Activated naive CD8-positive, alpha-beta T cell treated with anti-CD3 and anti-CD28 coated beads, Interleukin-2, amount 10 ng/mL, durations not matched to agents 7 days and 5 days (primary cell): ENCODE measurements at places on chromosomes 7 and 10. TPM values are rescaled to one million over a fixed set of nuclear protein-coding genes. Genes with fewer than 3 reads are reported as not detected.

DNA sequence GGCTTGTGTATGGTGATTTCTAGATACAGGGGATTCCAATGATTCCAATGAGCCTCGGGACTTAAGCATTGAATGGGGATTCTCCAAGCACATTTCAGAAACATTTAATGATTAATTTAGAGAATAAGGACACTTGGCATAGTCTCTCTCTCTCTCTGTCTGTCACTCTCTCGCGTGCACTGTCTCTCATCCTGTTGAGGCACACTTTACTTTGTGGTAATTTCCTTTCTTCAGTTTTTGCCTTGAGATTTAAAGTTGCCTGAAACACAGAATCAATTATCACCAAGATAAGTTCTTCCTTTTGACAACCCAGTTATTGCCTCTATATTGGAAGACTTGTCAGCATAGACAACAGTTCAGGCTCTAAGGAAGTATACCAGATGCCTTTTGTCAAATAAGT lies 131.6 kb downstream of the ARID5B start:
- no peak overlapping the region for H3K4me3 ChIP-seq
- peak overlapping the region; percentile 77 for H3K27ac ChIP-seq
- peaks cover 27% of the 10 kb centered on the region for H3K4me1 ChIP-seq
- no peaks in the 10 kb centered on the region for H3K27me3 ChIP-seq

- no peak overlapping the region for H3K4me3 ChIP-seq
- no peaks in the 10 kb centered on the region for H3K36me3 ChIP-seq
- no peak overlapping the region for H3K27ac ChIP-seq
Measured at GRCh38 chr7:39083781-39084180, 106.1 kb downstream of the POU6F2 start.

DNA sequence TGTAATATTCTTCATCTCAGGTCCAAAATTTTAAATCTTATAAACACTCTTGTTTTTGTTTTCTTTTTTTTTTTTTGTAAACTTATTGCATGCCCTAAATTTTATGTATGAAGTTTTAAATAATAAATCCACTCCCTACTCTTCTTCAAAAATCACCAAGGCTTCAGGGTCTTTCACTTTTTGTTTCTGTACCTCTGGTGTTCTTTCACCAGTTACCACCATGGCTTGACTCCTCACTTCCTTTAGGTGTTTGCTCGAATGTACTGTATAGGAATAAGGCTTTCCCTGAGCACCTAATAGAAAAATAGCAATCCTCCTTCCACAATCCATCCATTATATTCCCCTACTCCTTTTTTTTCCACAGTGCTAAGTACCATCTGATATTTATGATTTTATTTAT lies 962.8 kb upstream of the POT1 start:
- H3K27ac ChIP-seq, result no peak overlapping the region
- H3K27me3 ChIP-seq, result no peaks in the 10 kb centered on the region
- H3K4me3 ChIP-seq, result no peak overlapping the region

DNA sequence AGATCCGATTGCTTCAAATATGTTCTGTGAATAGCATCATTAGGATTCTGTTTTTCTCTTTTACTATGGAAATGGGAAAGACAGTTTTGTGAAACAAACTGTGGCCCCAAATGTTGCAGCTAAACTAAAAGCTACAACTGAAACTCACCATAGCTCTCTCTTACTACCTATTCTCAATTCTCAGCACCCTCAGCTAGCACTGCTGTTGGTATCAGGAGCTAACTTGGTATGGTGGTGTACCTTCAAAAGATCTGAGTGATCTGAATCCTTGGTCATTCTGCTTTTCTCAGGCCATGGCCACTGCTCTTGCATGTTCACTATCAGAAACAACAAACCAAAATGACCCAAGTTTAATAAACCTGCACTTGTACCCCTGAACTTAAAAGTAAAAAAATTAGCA lies 1208.0 kb downstream of the SORCS1 start:
- no peak overlapping the region for H3K4me3 ChIP-seq
- H3K27ac ChIP-seq, result no peak overlapping the region
- DNase-seq, result no peak
- H3K36me3 ChIP-seq, result no peaks in the 10 kb centered on the region
- H3K4me1 ChIP-seq, result no peaks in the 10 kb centered on the region
- H3K27me3 ChIP-seq, result no peaks in the 10 kb centered on the region

- H3K27ac ChIP-seq, result no peak overlapping the region
- no peaks in the 10 kb centered on the region for H3K27me3 ChIP-seq
- peaks cover 3% of the 10 kb centered on the region for H3K4me1 ChIP-seq
Measured at GRCh38 chr7:44244282-44244681, 43.5 kb downstream of the YKT6 start.

DNA sequence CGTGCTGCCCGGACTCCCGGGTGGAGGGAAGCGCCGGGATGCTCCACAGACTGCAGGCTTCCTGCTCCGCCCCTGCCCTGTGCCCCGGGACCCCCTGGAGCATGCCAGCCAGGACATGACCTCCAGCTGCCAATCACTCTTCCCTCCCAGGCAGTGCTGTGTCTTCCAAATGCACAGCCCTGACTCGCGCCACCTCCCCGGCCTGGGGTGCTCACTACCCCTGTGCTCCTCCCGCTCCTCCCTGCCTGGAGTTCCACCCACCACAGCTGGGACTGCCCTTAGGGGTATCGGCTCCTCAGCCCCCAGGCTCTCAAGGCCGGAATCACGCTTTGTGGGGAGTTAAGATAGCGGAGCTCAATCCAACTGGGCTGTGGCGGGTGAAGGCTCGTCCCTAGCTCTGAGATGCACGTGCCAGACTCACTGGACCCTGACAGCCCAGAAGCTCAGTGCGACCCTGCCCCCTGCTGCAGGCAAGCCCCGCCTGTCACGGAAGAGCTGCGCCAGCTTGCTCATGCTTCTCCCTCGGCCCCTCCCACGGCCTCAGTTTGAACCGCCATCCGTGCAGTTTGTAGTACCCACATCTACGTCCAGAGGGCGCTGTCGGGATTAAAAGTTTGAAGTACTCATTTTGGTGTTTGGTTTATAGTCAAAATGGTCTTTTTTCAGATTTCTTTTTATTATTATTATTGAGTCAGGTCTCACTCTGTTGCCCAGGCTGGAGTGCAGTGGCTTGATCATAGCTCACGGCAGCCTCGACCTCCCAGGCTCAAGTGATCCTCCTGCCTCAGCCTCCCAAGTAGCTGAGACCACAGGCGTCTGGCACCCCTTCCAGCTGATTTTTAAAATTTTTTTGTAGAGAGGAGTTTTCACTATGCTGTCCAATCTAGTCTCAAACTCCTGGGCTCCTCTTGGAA lies 142.5 kb upstream of the TCERG1L start:
- H3K4me3 ChIP-seq, result no peak overlapping the region
- H3K36me3 ChIP-seq, result no peaks in the 10 kb centered on the region
- H3K4me1 ChIP-seq, result no peaks in the 10 kb centered on the region
- peaks cover 13% of the 10 kb centered on the region for H3K27me3 ChIP-seq

GRCh38 chr10:48814933-48815332 lies 124.7 kb downstream of the LRRC18 start:
- peaks cover 5% of the 10 kb centered on the region for H3K36me3 ChIP-seq
- no peak overlapping the region for H3K4me3 ChIP-seq
- H3K4me1 ChIP-seq, result peaks cover 7% of the 10 kb centered on the region
- peaks cover 7% of the 10 kb centered on the region for H3K27me3 ChIP-seq
- H3K27ac ChIP-seq, result no peak overlapping the region

DNA sequence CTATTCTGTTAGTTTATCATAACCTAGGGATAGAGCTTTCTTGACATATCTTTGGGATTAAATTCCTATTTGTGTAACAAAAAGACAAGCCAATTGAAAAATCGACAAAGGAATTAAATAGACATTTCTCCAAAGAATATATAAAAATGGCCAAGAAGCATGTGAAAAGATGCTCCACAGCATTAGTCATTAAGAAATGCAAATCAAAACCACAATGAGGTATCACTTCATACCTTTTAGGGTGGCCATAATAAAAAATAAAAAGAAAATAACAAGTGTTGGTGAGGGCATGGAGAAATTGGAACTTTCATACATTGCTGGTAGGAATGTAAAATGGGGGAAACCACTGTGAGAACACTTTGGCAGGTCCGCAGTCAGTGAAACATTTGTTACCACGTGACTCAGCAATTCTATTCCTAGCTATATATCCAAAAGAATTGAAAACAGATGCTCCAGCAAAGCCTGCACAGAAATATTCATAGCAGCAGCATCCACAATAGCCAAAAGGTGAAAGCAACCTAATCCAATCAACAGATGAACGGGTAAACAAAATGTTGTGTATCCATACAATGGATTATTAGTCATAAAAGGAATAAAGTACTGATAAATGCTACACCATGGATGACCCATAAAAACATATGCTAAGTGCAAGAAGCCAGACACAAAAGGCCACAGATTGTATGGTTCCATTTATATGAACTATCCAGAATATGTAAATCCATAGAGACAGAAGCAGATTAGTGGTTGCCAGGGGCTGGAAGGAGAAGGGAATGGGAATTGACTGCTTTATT lies 20.5 kb downstream of the SPAG6 start:
- no peak for DNase-seq
- H3K4me1 ChIP-seq, result peaks cover 24% of the 10 kb centered on the region
- no peak overlapping the region for H3K27ac ChIP-seq
- peaks cover 11% of the 10 kb centered on the region for H3K36me3 ChIP-seq

GRCh38 chr7:106617860-106618259 lies 43.1 kb downstream of the CCDC71L start:
- peaks cover 5% of the 10 kb centered on the region for H3K27me3 ChIP-seq
- no peak overlapping the region for H3K4me3 ChIP-seq
- H3K27ac ChIP-seq, result no peak overlapping the region
- peaks cover 2% of the 10 kb centered on the region for H3K36me3 ChIP-seq
- no peaks in the 10 kb centered on the region for H3K4me1 ChIP-seq

GRCh38 chr7:25619963-25620799 lies 391.9 kb upstream of the NPVF start:
- H3K4me1 ChIP-seq, result peaks cover 27% of the 10 kb centered on the region
- no peaks in the 10 kb centered on the region for H3K27me3 ChIP-seq
- peak overlapping the region; percentile 69 for H3K27ac ChIP-seq
- peaks cover 4% of the 10 kb centered on the region for H3K36me3 ChIP-seq

DNA sequence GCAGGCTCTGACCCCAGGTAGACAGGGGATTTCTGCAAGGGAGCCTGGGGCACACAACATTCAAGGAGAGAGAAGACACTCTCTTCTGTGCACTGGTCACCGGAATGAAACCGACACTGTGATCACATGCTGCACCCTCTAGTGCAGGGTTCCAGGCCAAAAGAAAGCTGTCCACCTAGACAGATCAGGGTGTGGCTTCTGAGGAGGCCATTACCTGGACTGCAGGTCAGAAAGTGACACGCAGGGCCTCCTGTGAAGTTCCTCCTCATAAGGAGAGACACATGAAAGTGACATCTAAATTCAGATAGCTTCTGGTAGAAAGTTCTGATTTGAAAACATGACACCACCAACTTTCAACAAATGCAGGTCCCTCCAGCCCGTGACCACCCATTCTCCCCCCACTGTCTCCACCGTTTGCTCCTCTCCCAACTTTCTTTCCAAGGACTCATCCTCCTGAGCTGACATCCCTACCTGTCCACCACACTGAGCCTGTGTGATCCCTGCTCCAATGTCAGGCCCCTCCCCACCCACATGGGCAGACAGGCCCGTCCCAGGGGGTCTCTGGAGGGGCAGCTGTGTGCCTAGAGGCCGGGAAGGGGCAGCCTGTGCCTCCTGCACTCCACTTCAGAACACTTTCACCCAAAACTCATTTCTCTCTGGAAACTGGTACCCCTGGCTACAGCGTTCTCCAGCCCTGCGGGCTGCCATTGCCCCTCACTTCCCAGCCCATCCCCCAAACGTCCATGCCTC lies 198.0 kb downstream of the TNS3 start:
- H3K27me3 ChIP-seq, result peaks cover 3% of the 10 kb centered on the region
- H3K4me1 ChIP-seq, result no peaks in the 10 kb centered on the region
- DNase-seq, result no peak
- no peaks in the 10 kb centered on the region for H3K36me3 ChIP-seq
- H3K4me3 ChIP-seq, result no peak overlapping the region
- H3K27ac ChIP-seq, result no peak overlapping the region

DNA sequence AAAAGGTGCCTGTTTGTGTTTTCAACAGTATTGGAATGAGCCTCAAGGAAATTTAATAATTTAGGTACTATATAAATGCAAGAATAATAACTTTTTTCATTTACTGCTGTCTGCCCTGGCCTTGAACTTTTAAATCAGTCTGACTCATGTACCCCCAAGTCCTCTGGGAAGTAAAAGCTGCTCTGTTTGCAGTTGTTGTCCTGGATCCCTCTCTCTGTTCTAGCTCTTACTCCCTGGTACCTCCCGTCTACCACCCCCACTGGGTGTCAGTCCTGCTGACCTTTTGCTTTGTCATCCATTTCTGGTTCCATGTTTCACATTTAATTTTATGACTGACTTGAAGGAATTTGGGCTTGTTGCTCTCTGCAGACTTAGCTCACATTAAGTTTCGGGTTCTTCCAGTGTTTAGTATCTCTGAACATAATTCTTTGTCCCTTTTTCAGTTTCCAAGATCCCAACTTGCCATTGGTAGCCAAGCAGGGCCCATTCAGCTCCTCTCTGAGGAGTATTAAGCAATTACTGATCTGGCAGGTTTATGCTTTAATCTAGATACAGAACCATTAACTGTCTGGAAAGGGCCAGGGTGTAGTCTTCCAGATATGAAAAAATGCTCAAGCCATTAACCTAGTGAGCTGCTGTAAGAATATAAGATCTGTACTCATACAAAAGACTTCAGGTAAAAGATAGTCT lies 208.7 kb upstream of the FAM3C start:
- H3K27ac ChIP-seq, result no peak overlapping the region
- H3K4me3 ChIP-seq, result no peak overlapping the region
- no peaks in the 10 kb centered on the region for H3K36me3 ChIP-seq
- no peak for DNase-seq

GRCh38 chr10:125370578-125370977 lies 210.2 kb upstream of the CTBP2 start:
- H3K27ac ChIP-seq, result no peak overlapping the region
- peaks cover 2% of the 10 kb centered on the region for H3K27me3 ChIP-seq
- no peaks in the 10 kb centered on the region for H3K36me3 ChIP-seq
- H3K4me1 ChIP-seq, result no peaks in the 10 kb centered on the region
- no peak for DNase-seq

- no peak for DNase-seq
- H3K27ac ChIP-seq, result peak overlapping the region; percentile 79
- peak overlapping the region; percentile 22 for H3K4me3 ChIP-seq
Measured at GRCh38 chr7:142385491-142386340, 127.9 kb upstream of the PRSS58 start.

GRCh38 chr7:133854739-133855138 lies 272.4 kb upstream of the LRGUK start:
- no peak overlapping the region for H3K27ac ChIP-seq
- H3K27me3 ChIP-seq, result no peaks in the 10 kb centered on the region
- no peaks in the 10 kb centered on the region for H3K36me3 ChIP-seq

Gene UNCX
- not detected for total RNA-seq

Gene KDM7A
- total RNA-seq, result 21.2 TPM

Gene EBLN1
- not detected for total RNA-seq

Gene TRPV5
- total RNA-seq, result not detected

Gene C10orf53
- not detected for total RNA-seq

Gene PMPCB
- total RNA-seq, result 57.0 TPM

Gene C10orf62
- total RNA-seq, result not detected

Gene IDI2
- total RNA-seq, result not detected
